ENCODE measurements at places on chromosomes 1 and 21.

DNA sequence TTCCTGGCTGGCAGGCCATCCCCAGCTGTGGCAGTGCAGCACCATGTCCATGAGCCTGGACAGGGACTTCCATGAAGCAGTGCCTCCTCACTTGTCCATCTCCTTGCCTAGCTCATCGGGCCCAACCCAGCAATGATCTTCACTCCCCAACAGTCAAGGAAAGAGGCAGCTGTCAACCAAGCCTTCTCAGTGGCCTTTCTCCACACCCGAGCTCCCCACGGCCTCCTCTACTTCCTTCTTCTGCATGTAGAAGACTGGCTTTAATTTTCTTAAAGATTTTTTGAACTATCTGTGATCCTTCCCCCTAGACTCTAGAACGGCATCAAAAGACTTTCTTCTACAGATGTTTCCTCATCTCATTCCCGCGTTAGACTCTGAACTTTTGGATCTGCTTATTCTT is 65.5 kb upstream of the COA6 start:
- DNase-seq: no peak

DNA sequence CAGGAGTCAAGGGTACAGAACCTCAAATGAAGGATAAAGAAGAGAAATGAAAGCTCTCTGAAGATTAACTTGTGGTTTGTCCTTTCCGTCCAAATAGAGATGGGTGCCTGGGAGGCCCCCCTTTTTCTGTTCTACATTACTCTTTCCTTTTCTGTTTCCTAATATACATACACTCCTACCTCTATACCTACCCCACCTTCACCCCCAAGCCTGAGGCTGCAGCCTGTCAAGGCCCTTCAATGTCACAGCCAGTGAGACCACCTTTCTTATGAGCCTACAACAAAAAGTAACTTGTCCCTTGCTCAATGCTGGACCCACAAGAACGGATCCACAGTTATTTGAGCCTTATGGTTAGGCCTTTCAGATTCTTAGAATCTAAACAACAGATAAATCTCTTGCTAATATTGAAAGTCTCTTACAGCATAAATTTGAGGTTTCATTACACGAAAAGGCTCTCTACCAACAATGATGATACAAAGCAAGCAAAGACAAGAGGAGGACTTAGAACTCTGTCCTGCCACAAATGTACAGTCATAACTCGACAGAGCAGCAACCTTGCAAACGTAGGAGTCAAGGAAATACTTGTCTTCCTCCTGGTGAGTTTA is 4.1 kb upstream of the TRAF3IP3 start:
- peak; percentile 27 for DNase-seq

DNA sequence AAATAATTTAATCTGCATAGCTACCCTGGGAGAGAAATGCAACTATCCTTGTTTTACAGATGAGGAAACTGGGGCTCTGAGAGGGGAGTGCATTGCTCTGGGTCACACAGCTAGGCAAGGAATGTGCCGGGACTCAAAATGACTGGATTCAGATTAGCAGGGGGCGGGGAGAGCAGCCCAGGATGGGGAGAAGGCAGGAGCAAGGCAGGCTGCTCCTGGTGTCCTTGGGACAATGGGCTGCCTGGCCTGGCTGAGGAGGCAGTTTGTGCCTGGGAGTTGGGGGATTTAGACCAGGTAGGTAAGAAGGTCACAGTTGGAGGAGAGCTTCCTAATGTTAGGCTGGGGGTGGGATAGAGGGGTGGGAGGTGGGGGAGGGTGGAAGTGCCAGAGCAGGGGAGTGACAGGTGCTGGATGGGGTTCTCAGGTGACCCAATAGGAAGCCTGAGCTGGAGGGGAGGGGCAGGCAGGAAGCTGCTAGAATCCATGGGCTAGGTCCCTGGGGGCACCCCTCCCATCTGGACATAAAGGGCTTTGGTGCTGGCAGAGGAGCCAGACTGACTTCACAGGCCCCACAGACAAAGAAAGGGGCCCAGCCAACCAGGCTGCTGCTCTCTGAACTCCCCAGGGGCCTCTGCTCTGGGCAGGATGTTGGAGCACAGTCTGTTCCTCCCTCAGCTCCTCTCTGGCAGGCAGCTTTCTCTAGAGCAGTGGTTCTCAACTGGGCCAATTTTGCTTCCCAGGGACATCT is 29.0 kb downstream of the TRIM62 start:
- DNase-seq: no peak

DNA sequence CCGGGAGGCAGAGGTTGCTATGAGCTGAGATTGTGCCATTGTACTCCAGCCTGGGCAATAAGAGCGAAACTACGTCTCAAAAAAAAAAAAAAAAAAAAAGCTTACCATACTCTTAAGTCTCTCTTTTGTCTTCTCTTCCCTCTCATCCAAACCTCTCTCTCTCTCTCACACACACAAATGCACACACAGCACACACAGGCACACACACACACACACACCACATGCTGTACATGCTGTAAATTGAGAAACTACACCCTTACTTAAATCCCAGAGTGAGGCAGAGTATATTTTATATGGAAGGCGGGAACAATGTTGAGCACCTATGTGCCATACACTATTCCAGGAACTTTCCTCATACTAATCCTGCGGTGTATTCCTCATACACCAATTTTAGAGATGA is 6.5 kb downstream of the MCOLN3 start:
- no peak for DNase-seq

DNA sequence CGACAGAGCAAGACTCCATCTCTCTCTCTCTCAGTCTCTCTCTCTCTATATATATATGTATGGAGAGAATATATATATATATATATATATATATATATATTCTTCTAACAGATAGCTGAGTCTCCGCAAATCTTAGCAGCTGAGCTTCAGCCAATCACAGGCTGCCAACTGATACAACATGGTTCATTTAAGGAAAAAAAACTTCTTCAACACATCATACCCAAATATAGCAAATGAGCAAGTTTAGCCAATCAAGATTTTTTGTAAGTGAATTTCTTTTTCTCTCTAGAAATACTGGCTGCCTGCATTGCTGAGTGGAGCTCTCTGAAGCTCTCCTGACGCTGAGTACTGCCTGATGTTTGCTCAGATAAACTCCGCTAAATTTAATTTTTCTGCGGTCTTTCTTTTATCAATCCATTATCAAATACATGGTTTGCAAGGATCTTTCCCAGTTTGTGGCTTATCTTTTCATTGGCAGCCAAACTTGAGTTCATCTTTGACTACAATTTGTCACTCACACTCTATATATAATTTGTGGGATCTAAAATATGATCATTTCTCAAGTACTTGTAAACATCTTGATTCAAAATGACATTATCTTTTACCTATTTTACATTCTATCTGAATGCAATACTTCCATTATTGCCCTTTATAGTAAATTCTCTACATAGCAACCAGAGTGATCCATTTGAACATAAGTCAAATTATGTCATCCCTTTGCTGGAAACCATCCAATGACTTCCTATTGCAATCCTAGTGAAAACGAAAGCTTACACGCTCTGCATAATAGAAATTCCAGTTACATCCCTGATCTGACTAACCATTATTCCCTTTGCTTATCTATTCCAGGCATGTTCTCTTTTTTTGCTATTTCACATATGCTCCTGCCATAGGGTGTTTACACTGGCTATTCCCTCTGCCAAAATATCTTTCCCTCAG is 2131.7 kb downstream of the MRPL39 start:
- DNase-seq: no peak

DNA sequence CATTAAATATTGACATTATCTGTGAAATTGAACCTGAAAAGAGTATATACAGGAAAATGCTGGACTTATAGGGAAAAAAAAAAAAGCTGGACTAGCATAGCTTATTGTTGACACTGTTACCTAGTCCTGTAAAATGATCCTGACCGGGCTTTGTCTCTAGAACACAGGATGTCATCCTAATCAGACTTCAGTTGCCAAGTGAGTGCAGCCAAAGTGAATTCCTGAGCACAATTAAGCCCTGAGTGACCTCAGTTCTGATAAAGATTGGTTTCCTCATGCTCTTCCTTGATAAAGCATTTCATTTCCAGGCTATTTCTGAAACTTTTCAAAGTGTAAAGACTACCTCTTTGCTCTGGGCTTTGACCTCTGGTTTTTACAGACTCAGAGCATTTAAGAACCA is 19.8 kb downstream of the SELP start:
- no peak for DNase-seq

- DNase-seq: no peak
Observed at GRCh38 chr1:210558302-210558701, 229.6 kb downstream of the HHAT start.

- DNase-seq: no peak
Observed at GRCh38 chr1:76725864-76726619, 141.2 kb upstream of the ST6GALNAC5 start.

DNA sequence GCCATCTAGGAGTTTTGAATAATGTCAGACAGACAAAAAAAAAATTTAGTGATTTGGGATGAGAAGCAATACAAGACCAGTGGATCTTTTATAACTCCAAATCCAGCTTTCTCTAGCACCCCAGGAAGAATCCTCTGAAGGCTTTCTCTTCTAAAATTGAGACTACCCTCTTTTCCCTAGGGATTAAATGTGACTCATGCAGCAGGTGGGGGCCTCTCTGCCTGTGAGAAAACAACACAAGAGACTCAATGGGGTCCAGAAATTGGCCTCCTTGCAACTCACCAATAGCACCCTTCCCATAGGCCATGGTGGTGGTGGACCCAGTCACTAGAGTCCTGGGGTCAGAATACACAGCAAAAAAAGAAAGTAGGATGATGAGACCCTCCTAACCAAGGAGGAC is 120.3 kb upstream of the ATP1A1 start:
- no peak for DNase-seq

DNA sequence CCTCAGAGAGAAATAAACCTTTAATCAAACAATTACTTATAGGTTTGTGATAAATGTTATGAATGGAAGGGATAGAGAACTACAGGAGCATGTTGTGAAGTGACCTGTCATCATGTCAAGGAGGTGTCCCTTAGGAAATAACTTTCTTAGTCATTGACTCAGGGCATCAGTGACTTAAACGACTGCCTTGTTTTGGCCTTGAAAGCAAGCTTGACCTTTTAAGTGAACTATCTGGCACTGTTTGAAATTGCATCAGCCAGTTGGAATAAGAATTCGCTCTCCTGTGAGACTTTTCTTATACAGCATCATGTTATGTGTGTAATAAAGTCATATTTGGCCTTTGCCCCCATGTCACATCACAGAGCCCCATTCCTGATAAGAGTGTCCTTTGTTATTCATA is 30.9 kb downstream of the LRRC8B start:
- no peak for DNase-seq

Measured in stimulated activated effector memory CD8-positive, alpha-beta T cell treated with anti-CD3 and anti-CD28 coated beads, Interleukin-12 subunit alpha, Interleukin-12 subunit beta, amount 100 ng/mL, for 72 hours (primary cell).